ENCODE measurements at places on chromosomes 6 and 20.

DNA sequence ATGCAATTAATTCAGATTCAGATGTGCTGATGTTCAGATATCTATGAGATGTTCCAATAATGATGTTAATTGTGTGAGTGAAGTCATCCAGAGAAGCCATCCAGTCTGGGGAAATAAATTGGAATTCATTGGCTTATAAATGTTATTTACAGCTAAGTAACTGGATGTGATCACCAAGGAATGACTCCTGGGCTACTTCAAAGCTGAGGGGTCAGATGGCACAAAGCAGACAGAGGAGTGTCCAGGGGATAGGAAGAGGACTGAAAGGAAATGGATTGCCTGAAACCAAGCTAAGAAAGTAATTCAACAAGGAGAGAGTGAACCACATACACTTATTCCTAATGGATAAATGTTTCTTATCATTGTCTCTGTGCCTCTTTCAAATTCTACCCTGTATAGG is 4.5 kb upstream of the MLIP start:
- DNase-seq, result no peak

DNA sequence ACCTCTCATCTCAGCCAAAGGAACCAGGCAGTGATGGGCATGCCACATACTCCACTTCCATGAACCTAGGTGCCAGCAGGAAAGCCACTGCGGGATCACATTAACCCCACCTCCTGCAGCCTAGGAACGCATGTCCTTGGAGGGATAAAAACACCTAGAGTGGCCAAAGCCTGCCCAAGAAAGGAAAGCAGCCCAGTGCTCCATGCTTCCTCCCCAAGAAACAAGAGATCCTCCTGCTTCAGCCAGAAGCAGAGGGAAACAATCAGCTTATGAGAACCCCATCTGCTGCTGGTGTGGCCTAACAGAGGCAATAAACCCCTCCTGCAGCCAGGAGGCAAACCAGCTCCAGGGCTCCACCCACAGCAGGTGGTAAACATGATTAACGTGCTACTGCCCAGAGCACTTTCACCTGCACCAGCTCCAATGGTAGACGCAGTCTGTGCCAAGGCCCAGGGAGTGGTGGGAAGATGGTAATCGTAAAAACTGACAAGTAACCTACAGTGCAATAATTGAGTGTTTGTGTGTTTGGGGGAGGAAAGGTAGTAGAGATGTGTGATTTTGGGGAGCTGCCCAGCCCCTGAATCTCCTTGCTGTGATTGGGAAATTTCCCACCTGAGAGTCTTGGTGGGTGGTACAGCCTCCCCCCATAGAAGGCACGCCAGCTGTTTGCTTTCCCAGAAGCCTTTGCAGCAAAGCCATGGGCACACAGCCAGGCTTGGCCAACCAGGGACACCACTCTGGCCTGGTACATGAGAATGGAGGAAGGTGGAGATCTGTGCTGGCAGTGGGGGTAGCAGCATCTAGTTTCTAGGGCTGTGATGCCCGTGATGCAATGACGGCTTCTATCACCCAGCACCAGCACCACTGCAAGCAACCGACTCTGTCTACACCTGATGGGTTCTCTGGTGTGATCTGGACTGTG is 50.6 kb upstream of the TBC1D7 start:
- DNase-seq, result no peak

DNA sequence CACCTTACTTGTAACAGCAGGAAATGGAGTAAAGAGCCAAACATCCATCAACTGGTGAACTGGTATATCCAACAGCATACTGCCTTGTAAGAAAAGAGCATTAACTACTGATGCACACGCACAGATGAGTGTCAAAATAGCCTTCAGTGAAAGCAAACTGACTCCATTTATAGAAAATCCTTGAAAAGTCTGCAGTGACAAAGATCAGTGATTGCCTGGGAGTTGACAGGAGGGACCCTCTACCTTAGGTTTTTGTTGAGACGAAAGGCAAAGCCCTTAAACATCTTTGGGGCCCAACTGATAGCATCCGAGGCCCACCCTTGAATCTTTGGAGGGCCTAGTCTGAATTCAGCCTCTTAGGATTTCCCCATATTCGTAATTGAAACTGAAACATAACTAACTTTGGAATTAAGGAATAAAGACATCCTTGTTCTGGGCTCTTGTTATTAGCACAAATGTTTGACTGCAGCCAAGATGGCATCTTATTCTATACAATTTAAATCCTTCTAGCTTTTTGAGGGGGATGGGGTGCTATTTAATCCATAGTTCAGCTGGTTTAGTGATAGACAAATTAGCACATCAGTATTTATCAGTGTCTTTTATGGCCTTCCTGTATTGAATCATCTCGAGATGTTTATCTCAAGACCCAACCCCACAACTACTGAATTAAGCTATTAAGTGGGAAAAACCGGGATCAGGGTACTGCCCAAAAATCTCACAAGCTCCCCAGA is 13.0 kb downstream of the FBXO5 start:
- DNase-seq, result no peak

DNA sequence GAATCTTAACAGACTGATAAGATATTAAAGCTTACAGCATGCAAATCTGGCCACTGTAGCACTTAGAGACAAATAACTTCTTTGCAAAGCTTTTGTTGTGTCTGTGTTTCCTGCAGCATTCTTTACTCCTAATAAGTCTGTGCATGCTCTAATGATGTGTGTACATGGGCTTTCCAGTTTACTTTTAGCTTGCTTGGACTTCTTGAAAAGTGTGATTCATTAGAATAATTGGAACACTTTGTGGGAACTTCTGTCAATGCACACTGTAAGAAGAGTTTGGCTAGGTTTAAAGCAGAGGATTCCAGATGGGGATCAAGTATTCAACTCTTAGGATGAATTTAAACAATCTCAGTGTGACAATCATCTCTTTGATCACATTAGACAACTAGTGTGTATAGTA is 22.1 kb upstream of the TINAG start:
- no peak for DNase-seq

- no peak for DNase-seq
Observed at GRCh38 chr6:118306392-118307238, 241.5 kb upstream of the PLN start.

- DNase-seq, result no peak
Observed at GRCh38 chr6:130034378-130035146, 16.2 kb downstream of the L3MBTL3 start.
